ENCODE measurements at places on chromosomes 2 and 18.
A peak's percentile ranks its signal among the peaks of the same experiment; 100 is the strongest.

DNA sequence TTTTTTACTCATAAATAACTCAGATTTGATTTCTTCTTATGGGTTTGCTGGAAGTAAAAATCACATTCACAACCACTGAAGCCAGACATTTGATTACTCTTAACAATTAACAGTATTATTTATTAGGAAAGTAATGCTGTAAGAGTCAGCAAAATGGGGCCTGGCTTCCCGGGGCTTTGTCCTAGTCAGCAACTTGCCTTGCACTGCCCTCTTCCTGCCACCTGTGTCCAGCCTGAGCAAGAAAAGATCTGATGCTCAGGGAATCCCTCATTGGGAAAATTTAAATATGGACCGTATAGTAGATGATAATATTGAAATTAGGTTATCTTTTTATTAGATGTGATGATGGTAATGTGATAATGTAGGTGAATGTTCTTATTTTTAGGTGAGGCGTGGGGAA, 30.8 kb upstream of the ACYP2 start:
- DNase-seq, result no peak

- peak; percentile 87 for DNase-seq
These were observed at the start of gene ZEB2 for GRCh38 chr2:144519934-144520731. Gene ZEB2 (minus strand): TSS chr2:144520119. CDS start chr2:144517350, 2,769 bp downstream.

DNA sequence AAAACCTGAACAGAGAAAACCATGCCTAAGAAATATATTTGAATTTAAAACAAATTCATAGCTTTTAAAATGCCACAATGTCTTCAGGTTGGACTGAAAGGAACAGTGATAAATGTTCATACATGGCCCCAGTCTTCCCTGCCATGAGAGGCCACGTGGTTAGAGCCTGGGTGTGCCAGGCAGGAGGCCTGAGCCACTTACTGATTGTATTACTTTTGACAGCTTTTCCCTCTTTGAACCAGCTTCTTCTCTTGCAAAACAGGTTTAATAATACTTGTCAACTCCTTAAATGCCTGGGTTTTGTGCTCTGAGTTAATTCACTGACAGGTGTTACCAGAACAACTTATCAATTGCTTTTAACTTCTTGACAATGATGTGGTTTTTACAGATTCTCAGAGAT, 27.0 kb downstream of the RBKS start:
- DNase-seq, result no peak

- no peak for DNase-seq
These were observed 124.9 kb downstream of the RDH14 start for GRCh38 chr2:18435426-18436037.

GRCh38 chr2:195181059-195181705, 475.8 kb upstream of the SLC39A10 start:
- DNase-seq, result no peak

- DNase-seq, result no peak
These were observed 72.0 kb downstream of the AGPS start for GRCh38 chr2:177464549-177464948.
